ENCODE measurements at places on chromosomes 16 and 17.
A peak's percentile ranks its signal among the peaks of the same experiment; 100 is the strongest.

GRCh38 chr17:32396343-32396742 lies 46.4 kb downstream of the ZNF207 start:
- no peak for DNase-seq

GRCh38 chr16:18969050-18969854 lies 14.5 kb upstream of the TMC7 start:
- DNase-seq: peak; percentile 84

GRCh38 chr17:80348551-80349150 lies 66.3 kb upstream of the ENDOV start:
- DNase-seq: no peak

GRCh38 chr17:74733365-74734122 lies 3.5 kb upstream of the RAB37 start:
- no peak for DNase-seq

DNA sequence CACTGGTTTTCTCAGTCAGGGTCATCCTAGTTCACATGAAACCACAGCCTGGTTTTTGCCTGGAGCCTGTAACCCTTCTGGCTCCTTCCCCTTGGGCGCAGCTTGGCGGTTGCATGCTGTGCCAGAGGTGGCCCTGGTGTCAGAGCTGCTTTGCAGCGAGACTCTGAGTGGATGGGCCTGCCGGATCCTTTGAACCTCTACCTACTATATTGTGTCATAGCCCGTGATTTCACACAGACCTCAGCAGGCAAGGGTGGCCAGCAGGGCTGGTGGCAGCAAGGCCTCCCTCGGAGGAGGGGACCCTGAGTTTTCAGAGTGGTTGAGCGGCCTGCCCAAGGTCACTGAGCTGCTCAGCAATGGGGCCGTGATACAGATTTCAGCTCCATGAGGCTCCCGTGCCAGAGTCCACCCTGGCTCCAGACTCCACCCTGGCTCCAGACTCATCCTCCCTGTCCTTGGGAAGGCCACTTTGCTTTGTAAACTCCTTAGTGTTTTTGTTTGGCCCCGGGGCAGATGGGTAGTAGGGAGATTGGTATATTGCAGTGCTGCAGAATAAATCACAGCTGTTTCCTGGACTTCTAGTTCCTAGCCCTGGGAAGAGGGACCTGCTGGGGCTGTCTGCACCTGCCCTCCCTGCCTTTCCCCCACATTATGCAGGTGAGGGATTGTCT lies 9.7 kb downstream of the MPRIP start:
- DNase-seq: no peak

DNA sequence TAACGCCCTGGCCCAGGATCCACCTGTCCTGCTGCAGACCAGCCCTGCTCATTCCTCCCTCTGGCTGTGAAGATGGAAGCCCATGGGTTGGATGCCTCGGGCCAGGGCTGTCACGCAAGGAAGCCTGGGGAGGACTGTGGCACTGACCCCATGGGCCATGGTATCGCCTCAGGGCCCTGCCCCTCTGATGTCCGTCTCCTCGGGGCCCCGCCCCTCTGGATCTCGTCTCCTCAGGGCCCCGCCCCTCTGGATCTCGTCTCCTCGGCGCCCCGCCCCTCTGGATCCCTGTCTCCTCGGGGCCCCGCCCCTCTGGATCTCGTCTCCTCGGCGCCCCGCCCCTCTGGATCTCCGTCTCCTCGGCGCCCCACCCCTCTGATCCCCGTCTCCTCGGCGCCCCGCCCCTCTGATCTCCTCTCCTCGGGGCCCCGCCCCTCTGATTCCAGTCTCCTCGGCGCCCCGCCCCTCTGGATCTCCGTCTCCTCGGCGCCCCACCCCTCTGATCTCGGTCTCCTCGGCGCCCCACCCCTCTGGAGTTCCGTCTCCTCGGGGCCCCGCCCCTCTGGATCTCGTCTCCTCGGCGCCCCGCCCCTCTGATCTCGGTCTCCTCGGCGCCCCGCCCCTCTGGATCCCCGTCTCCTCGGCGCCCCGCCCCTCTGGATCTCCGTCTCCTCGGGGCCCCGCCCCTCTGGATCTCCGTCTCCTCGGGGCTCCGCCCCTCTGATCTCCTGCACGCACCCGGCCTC lies 24.0 kb downstream of the METRNL start:
- peak; percentile 23 for DNase-seq

DNA sequence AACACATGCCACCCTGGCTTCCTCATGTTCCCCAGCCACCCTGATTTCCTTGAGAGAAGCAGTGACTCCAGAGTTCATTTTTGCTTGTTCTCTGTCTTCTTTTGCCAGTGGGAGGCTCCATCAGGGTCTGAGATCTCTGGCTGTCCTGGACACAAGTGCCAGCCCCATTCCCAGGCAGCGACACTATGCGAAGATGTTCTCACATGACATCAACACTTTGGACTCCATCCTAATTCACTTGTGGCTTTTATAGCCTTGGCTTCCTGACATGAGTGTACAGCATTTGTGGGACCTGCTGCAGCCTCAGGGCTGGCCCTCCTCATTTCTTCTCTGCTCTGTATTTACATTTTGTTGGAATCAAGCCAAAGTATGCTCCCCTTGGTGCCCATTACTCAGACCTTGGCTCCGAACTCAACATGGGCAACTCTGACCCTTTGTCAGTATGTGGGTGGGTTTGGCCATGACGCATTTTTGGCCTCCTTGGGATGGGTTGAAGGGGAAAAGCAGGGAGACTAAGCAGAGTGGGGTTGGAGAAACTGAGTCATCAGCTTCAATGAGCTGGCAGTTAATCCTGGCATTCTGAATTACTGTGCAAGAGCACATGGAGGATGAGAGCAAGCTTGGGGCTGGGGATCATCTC lies 119.0 kb upstream of the EEF2KMT start:
- DNase-seq: no peak

- peak; percentile 42 for DNase-seq
These were observed 496 bp downstream of the EZH1 start for GRCh38 chr17:42744283-42744805.

GRCh38 chr16:27318392-27319256 lies 4.8 kb downstream of the IL4R start:
- no peak for DNase-seq

GRCh38 chr17:34357398-34357797 lies 1.1 kb downstream of the CCL13 start:
- no peak for DNase-seq

- no peak for DNase-seq
These were observed 103.8 kb downstream of the YPEL2 start for GRCh38 chr17:59435238-59435637.

- no peak for DNase-seq
These were observed 187.2 kb upstream of the CHMP6 start for GRCh38 chr17:80804466-80804865.

GRCh38 chr17:58527949-58528348 lies 13.5 kb upstream of the MTMR4 start:
- peak; percentile 94 for DNase-seq

DNA sequence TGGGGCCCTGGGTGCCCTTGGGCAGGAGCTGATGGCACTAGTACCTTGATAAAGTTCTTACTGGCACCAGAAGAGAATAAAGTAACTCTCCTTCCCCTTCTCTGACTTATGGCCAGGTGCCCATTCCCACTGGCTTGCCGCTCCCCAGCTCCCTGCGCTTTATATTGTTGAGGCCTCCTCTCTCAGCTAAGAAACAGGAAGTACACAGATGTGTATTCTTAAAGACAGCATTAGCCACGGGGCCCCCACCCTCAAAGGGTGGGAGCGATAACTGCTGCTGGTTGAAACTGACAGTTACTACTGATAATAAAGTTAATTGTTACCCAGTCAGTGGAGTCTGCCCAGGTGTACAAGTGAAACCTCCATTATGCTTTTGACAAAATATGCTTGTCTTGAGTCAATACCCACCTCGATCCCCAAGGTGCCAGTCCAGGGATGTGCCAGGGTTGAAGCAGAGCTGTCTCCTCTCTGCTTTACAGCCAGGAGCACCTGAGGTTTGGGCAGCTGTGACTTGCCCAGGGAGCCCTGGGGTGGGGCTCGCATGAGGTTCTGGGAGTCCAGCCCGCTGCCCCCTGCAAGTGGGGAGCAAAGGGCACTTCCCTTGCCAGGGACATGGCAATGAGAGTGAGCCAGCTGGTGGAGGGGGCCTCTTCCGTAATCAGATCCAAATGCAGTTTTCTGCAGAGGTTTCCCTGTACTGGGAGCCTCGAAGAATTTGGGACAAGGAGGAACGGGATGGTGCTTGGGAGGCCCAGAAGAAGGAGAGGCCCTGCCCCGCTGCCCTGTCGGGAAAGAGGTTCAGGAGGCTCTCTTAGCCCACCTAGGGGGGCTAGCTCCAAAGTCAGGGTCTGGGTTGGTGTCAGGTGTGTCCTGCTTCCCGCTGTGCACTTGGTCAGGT lies 5.4 kb upstream of the CLDN9 start:
- DNase-seq: no peak

- peak; percentile 45 for DNase-seq
These were observed 486.5 kb downstream of the CDH13 start for GRCh38 chr16:83113317-83113716.
